Lung microvascular endothelial cell (primary cell): ENCODE measurements at places on chromosomes 5 and 9.

- DNase-seq = no peak
These were observed 120.7 kb upstream of the APC start for GRCh38 chr5:112616812-112617547.

GRCh38 chr9:128805661-128806060 is 12.6 kb upstream of the ENDOG start:
- DNase-seq = no peak

- DNase-seq = peak; percentile 88
These were observed 348.5 kb downstream of the BNC2 start for GRCh38 chr9:16521868-16522411.

GRCh38 chr5:69184621-69185020 is 4.8 kb upstream of the CENPH start:
- DNase-seq = no peak

GRCh38 chr5:590346-590745 is 21.8 kb upstream of the CEP72 start:
- DNase-seq = no peak

DNA sequence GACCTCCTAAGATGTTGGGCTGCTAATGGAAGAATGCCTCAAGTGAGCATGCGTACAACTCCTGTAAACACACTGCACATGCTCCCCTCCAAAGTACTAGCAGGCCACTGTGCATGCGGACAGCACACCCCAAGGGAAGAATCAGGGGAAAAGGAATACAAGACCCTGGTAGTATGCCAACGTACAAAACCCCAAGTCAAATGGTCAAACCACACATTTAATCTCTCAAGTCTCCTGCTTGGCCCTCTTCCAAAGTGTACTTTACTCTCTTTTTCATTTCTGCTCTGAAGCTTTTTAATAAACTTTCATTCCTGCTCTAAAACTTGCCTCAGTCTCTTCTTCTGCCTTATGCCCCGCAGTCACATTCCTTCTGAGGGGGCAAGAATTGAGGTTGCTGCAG is 466.4 kb downstream of the DMRTA1 start:
- no peak for DNase-seq

GRCh38 chr5:138282920-138283742 is 8.7 kb upstream of the GFRA3 start:
- peak; percentile 84 for DNase-seq

DNA sequence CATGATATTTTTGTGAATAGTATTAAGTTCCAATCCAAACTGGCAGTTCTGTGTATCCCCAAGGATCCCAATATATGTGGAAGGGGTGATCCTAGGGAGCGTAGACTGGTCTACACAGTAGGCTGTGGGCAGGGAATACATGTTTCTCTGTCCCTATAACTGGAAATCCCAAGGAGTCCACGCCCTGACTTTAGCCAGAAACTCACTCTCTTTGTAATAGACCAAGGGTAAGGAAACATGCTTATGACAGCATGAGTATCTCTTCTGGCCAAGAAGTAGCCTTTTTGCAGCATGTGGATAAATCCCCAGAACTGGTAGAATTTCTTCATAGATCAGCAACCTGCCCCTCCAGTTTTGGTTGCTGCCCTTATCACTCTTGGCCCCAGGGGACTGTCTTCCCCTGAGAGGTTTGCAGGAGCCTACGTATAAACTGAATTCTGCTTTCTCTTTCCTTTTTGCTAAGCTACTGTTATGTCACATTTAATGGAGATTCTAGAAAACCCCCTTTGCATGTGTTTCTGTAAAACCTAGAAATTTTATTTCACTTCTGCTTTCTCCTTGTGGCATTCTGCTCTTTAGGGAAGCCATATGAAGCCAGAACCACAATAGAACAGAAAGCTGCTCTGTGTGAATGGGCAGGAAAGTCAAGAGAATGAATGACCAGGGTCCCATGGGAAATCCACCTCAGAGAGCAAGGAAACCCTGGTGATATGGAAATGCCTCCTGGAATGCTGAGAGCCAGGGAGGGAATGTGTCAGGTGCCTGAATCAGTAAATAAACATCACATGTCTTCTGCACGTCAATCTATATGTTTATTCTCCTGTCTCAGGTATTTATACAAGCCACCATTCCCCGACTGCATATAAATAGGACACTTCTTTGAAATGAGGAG is 3.5 kb downstream of the IFNA2 start:
- DNase-seq = no peak

DNA sequence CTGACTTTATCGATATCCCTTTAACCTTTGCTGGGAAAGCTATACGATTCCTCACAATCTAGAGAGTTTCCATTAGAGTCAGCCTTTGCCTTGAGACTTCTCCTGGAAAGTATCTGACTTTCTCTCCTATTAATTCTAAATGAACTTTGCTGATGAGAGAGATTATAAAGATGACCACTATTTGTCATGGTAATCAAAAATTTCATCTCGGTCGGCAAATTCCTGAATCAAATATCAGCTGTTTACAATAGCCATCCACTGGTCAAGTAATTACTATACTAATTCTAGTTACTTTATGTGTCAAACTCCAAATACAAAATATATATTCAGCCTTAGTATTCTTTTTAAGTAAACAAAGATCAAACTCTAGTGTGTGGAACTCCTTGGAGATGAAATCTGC is 164.4 kb upstream of the ITGA1 start:
- DNase-seq = no peak

DNA sequence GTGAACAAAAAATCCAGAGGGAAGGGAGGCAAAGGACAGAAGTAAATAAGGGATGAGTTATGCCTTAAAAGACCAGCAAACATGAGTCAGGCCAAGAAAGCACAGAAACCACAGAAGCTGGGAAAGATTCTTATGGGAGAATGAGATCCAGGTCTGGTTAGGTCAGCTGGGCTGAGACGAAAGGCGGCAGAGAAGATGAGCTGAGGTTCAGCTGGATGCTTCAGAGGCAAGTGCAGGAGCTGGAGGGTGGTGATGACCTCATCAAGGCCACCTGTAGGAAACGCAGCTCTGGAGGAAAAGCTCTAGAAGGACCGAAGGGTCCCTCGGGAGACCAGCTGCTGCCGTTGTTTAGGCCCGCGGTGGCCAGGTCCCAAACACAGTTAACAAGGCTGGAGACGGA is 152.0 kb downstream of the MYO10 start:
- no peak for DNase-seq

- no peak for DNase-seq
These were observed 578.6 kb downstream of the RAB3C start for GRCh38 chr5:59161221-59162105.

GRCh38 chr9:4022435-4023067 is 277.3 kb downstream of the GLIS3 start:
- DNase-seq = no peak

- DNase-seq = no peak
These were observed 194.8 kb downstream of the FBXL7 start for GRCh38 chr5:15694696-15695214.

DNA sequence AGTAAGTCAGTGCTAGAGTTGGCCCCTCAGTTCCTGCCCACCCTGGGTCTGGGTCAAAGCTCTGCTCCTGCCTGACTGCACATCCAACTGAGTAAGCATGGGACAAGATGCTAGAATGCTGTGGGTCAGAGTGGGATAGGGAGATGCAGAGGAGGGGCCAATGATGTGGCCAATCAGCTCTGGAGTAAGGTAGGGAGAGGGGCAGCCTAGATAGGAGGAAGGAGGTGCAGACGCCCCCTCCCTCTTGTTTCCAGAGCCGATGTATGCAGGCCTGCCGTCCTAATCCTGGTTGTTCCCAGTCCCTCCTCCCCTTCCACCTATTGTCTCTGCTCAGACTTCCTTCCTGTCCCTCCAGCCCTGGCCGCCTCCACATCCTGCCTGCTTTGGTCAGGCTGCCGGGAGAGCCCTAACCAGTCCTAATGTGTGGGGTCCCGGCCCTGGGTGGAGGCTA is 1.3 kb downstream of the ARAP3 start:
- peak; percentile 99 for DNase-seq

- peak; percentile 73 for DNase-seq
These were observed 40.6 kb downstream of the FAM174A start for GRCh38 chr5:100575815-100576214.

DNA sequence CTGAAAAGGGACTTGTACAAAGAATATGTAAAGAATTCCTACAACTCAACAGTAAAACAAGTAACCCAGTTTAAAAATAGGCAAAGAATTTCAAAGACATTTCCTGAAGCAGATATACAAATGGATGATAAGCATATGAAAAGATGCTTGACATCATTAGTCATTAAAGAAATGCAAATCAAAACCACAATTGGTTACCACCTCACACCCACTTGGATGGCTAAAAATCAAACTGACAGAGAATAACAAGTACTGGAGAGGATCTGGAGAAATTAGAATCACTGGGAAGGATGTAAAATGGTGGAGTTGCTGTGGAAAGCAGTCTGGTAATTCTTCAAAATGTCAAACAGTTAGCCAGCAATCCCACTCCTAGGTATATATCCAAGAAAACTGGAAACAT is 12.5 kb upstream of the FOXE1 start:
- no peak for DNase-seq
